HCEC 1CT (cell line): ENCODE measurements at places on chromosomes 1 and 21.

DNA sequence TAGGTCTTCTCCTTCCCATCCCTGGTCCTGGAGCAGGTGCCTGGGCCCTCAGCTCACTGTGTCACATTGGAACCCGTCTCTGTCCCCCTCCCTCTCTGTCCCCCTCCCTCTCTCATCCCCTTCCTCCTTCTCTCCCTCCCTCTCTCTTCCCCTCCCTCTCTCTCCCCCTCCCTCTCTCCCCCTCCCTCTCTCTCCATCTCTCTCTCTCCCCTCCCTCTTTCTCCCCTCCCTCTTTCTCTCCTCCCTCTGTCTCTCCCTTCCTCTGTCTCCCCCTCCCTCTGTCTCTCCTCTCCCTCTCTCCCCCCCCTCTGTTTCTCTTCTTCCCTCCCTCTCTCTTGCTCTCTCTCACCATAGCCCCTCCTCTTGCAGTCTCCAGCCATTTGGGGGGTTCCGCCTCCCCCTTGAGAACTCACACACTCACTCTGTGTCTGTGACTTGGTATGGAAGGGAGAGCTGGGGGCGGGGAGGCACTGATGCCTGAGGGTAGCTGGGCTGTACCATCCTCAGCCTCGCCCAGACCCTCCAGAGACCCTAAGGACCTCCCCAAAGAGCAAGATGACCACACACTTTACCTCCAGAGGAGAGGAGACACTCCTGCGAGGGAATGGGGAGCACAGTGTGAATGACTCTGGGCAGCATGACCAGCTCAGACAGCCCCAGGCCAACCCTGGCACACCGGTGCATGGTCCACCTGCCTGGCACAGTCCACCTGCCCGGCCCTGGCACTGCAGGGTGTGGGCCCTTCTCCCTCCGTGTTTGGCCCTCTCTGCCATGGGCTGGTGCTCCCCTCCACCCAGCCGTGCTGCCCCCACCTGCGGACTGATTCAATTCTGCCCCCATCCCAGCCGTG, 102.8 kb upstream of the ARHGEF16 start:
- DNase-seq: no peak

GRCh38 chr1:27555700-27556424, 48.1 kb downstream of the AHDC1 start:
- no peak for DNase-seq

DNA sequence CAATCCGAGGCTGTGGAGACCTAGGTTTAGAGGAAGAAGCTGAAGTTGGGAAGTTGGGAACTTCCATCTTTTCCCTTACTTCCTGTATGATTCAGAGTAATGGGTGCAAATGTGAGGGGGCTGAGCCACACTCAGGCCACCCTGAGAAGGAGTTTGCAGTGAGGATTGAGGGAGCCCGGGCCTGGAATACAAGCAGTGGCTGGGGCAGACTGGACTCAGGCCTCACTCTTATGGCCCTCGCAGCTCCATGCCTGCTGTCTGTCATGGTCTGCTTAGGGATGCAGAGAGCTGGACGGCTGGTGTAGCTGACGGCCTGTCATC, 73.7 kb upstream of the RAB4A start:
- peak; percentile 31 for DNase-seq

GRCh38 chr1:48043622-48044021, 46.4 kb upstream of the TRABD2B start:
- no peak for DNase-seq

- DNase-seq: peak; percentile 38
Measured at GRCh38 chr1:71494163-71494562, 413.3 kb upstream of the ZRANB2 start.

GRCh38 chr1:177902266-177902665, 67.6 kb downstream of the SEC16B start:
- no peak for DNase-seq

GRCh38 chr21:36908260-36908908, 58.1 kb downstream of the HLCS start:
- DNase-seq: peak; percentile 21

GRCh38 chr1:168136709-168137514, at the start of gene GPR161:
GPR161 (minus strand) TSS chr1:168136930; CDS start chr1:168104850, 32,080 bp downstream.
- DNase-seq: peak; percentile 39

GRCh38 chr1:36384542-36385409, 948 bp downstream of the STK40 start:
- no peak for DNase-seq
